IMR-90 (cell line): ENCODE measurements at places on chromosomes 4 and X. TPM values are rescaled to one million over a fixed set of nuclear protein-coding genes. Genes with fewer than 3 reads are reported as not detected.

Gene PCSK1N
- total RNA-seq: not detected in 2 replicates

Gene GYPB
- not detected in 2 replicates for total RNA-seq

Gene STIM2
- 24.2 and 27.6 TPM in 2 replicates for total RNA-seq

Gene MAGEA3
- not detected in 2 replicates for total RNA-seq

Gene ADRA2C
- total RNA-seq: under 0.01 and 0.28 TPM in 2 replicates

Gene KDR
- not detected in 2 replicates for total RNA-seq

Gene PLXNB3
- total RNA-seq: 0.36 and 1.7 TPM in 2 replicates

Gene TCEAL1
- 9.1 and 15.0 TPM in 2 replicates for total RNA-seq

Gene KLHL4
- 1.4 and 1.7 TPM in 2 replicates for total RNA-seq

Gene ITM2A
- not detected in 2 replicates for total RNA-seq

Gene CSAG3
- total RNA-seq: not detected in 2 replicates

Gene STX18
- total RNA-seq: 20.1 and 26.9 TPM in 2 replicates

Gene SHISA3
- total RNA-seq: under 0.01 and 0.18 TPM in 2 replicates

Gene MAP3K15
- total RNA-seq: under 0.01 TPM in 2 replicates

Gene CPLX1
- not detected in 2 replicates for total RNA-seq

Gene MTMR8
- under 0.01 TPM in 1 of 2 replicates, not detected in the other for total RNA-seq

Gene FOXR2
- total RNA-seq: not detected in 2 replicates

Gene ASB11
- not detected in 2 replicates for total RNA-seq

Gene SPIN3
- 4.3 and 4.4 TPM in 2 replicates for total RNA-seq

Gene GLRA2
- not detected in 2 replicates for total RNA-seq

Gene AWAT2
- total RNA-seq: under 0.01 TPM in 1 of 2 replicates, not detected in the other

Gene TRPC3
- 2.5 and 2.7 TPM in 2 replicates for total RNA-seq

Gene PNPLA4
- 10.6 and 14.3 TPM in 2 replicates for total RNA-seq

Gene PCDH11X
- total RNA-seq: under 0.01 TPM in 1 of 2 replicates, not detected in the other

Gene DGKK
- not detected in 2 replicates for total RNA-seq

Gene CDKL5
- 8.1 and 9.7 TPM in 2 replicates for total RNA-seq

Gene DAPP1
- not detected in 2 replicates for total RNA-seq

Gene HTN3
- total RNA-seq: not detected in 2 replicates

Gene COL4A5
- 15.0 and 16.3 TPM in 2 replicates for total RNA-seq

Gene ZNF732
- total RNA-seq: under 0.01 TPM in 2 replicates

Gene KLF3
- total RNA-seq: 8.2 and 9.4 TPM in 2 replicates

Gene ZCCHC18
- 0.36 and 0.83 TPM in 2 replicates for total RNA-seq

Gene TRIML1
- not detected in 2 replicates for total RNA-seq

Gene RFC1
- total RNA-seq: 49.3 and 57.8 TPM in 2 replicates

Gene CXCL13
- not detected in 2 replicates for total RNA-seq

Gene ANXA3
- 5.0 and 5.3 TPM in 2 replicates for total RNA-seq

Gene RAB33A
- total RNA-seq: 0.83 and 1.6 TPM in 2 replicates

Gene GC
- total RNA-seq: not detected in 2 replicates

Gene PAGE1
- total RNA-seq: not detected in 2 replicates

Gene MAGEB10
- total RNA-seq: not detected in 2 replicates

Gene TBC1D9
- 15.2 and 16.9 TPM in 2 replicates for total RNA-seq

Gene F11
- not detected in 2 replicates for total RNA-seq

Gene MAGEA2
- not detected in 2 replicates for total RNA-seq

Gene GAGE12D
- not detected in 2 replicates for total RNA-seq

Gene RNF128
- total RNA-seq: 4.8 and 6.4 TPM in 2 replicates

Gene GNRHR
- total RNA-seq: not detected in 2 replicates

Gene PDS5A
- total RNA-seq: 33.5 and 53.0 TPM in 2 replicates
